Memory B cell (primary cell): ENCODE measurements at places on chromosomes 1 and 21.

DNA sequence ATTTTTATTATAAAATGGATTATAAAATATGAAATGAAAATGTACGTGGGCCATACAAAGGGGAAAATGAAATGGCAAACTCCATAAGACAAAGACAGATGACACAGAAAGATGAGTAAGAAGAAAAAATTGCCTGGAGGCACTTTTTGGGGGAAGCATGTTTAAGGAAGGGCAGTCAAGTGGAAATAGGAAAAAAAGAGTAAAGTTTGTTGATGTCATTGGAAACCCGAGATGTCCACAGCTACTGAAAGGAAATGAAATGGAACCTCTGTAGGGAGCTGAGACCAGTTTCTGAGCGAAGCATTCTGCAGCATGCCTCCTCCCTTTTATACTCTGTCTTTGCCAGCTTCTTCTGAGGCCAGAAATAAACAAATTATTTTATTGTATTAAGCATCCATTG is 203.4 kb upstream of the UBE2U start:
- no peak for DNase-seq
- H3K36me3 ChIP-seq, result no peaks in the 10 kb centered on the region
- peaks cover 1% of the 10 kb centered on the region for H3K27me3 ChIP-seq
- H3K4me1 ChIP-seq, result no peaks in the 10 kb centered on the region

DNA sequence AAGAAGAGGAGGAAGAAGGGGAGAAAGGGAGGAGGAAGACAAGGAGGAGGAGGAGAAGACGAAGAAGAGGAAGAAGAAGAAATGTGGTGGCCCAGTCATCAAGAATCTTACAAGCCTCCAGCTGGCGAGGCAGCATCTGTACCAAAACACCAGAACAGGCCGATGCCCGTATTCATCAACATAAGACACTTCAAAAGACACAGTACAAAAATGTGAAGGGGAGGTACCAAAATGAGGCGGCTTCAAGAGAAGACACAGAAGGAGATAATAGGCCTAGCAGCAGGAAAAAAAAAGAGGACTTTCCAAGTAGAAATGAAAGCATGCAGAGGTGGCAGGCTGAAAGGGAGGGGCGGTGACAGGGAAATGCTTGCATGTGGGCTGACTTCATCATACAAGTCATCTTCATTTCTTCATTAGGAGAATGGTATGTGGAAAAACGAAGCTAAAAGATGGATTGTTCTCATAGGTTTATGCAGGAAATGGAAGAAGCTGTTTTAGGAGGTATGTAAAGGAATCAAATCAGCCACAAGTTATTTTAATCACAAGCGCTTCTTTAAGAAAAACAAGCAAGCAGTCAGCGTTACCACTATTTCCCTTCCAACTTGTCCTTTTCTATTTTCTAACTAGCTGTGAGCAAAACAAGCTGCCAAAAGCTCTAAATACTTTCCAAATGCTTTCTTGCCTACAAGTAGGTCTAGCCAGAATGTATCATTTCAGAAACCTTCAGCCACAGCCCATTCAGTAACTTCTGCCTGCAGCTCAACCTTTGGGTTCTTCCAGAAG is 192.3 kb downstream of the SLC45A1 start:
- no peaks in the 10 kb centered on the region for H3K27me3 ChIP-seq
- peaks cover 20% of the 10 kb centered on the region for H3K36me3 ChIP-seq
- peaks cover 21% of the 10 kb centered on the region for H3K4me1 ChIP-seq
- peak overlapping the region; percentile 91 for H3K27ac ChIP-seq

DNA sequence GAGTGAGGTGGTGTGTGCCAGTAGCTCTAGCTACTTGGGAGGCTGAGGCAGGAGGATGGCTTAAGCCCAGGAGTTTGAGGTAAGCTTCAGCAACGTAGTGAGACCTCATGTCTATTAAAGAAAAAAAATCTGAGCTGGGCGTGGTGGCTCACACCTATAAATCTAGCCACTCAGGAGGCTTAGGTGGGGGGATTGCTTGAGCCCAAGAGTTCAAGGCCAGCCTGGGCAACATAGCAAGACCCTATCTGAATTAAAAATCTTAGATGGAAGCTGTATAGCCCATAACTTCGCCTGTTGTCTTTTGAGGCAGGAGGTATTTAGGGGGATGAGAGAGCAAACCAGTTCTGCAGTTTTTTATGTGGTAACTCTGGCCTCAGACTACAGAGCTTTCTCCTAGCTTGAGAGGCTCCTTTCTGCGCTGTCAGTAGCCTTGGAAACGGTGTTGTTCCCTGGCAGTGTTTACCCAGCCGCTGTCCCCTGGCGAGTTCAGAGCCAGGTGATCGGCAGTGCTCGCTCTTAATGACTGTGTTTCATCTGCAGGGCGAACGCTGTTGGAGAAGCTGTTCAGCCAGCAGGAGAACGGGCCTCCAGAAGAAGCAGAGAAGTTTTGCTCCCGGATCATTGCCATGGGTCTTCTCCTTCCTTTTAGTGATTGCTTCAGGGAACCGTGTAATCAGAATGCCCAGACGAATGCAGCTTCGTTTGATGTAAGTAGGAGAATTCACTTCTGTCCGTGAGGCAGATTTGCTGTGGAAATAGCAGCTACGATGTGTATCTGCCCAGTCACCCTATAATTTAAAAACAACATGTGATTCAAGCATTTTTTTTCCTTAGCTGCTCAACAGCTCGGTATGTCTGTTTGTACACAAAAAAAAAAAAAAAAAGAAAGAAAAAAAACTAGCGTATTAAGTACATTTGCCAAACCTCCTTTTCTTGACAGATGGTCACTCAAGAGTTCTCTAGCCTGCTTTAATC is 31.2 kb downstream of the FMN2 start:
- no peaks in the 10 kb centered on the region for H3K36me3 ChIP-seq
- H3K4me3 ChIP-seq, result no peak overlapping the region
- no peaks in the 10 kb centered on the region for H3K27me3 ChIP-seq
- no peaks in the 10 kb centered on the region for H3K4me1 ChIP-seq

GRCh38 chr1:31376375-31377134 is 3.7 kb upstream of the FABP3 start:
- H3K4me3 ChIP-seq, result no peak overlapping the region
- H3K27ac ChIP-seq, result no peak overlapping the region
- peaks cover 19% of the 10 kb centered on the region for H3K27me3 ChIP-seq
- peaks cover 7% of the 10 kb centered on the region for H3K4me1 ChIP-seq
- no peaks in the 10 kb centered on the region for H3K36me3 ChIP-seq

DNA sequence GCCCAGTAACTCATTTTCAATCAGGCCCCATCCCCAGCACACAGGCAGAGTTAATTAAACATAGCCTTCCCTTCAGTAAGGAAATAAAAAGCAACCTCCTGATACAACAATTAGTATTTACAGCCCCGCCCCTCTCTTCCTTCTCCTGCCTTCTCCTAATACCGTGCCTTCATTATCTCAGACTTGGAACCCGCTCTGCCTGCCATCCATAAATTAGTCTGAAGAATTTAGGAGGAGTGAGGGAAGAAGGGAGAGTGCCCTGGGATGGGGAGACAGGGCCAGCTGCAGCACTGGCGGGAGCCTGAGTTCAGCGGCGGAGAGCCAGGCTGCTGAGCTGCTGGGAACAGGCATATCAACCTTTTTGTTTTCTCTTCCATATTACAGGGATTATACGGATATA is 172.8 kb downstream of the ACTL8 start:
- no peaks in the 10 kb centered on the region for H3K36me3 ChIP-seq
- no peaks in the 10 kb centered on the region for H3K4me1 ChIP-seq
- H3K27me3 ChIP-seq, result peaks cover 13% of the 10 kb centered on the region
- no peak overlapping the region for H3K27ac ChIP-seq

- no peak within 1 kb of the TSS for H3K27ac ChIP-seq
- no peaks in the 10 kb centered on the region for H3K36me3 ChIP-seq
- peaks cover 7% of the 10 kb centered on the region for H3K4me1 ChIP-seq
- peaks cover 23% of the 10 kb centered on the region for H3K27me3 ChIP-seq
These were observed at the start of gene FHAD1 for GRCh38 chr1:15246960-15247614. FHAD1 (plus strand) TSS chr1:15247223; CDS start chr1:15251785, 4,562 bp downstream.

DNA sequence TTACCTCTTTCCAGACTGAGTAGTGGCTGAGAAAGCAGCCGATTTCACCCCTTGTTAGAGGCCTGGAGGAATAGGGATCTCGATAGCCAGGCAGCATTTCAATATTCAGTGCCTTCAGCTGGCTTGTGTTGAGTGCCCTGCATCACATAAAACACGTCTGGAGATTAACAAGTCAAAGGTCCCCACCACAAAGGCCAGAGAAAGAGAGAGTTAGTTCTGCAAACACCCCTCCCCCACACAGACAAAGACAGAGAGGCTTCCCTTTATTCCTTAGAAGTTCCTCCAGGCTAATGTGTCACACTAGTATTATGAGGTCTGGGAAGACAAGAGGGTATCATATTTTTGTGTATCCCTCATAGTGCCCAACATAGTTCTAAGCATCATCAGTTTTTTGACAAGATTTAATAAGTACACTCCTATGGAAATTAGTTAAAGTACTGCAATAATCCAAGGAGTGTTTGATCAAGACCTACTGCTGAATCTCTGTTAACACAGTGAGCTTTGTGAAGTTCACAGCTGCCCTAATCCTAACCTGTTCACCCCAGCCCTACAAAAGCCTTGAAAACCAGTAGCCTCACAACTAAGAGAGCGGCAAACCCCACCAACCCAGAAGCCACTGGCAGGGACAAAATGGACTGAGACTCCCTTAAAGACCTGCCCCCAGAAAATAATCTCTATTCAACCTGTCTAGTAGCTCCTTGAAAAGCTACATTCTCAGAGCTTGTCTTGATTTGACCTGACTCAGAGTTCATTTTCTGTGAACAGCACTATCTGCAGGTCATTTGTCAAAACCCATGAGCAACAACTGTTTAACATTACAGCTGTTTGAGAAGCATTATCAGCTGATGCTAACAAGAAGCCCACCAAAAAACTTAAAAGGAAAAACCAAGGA is 91.9 kb downstream of the COLGALT2 start:
- H3K36me3 ChIP-seq, result no peaks in the 10 kb centered on the region
- H3K4me1 ChIP-seq, result peaks cover 3% of the 10 kb centered on the region
- DNase-seq, result no peak
- H3K27ac ChIP-seq, result no peak overlapping the region

- no peaks in the 10 kb centered on the region for H3K36me3 ChIP-seq
- no peak for DNase-seq
- H3K27me3 ChIP-seq, result no peaks in the 10 kb centered on the region
- peak overlapping the region; percentile 14 for H3K27ac ChIP-seq
These were observed 12.2 kb upstream of the NEK2 start for GRCh38 chr1:211687462-211688215.

GRCh38 chr1:161313554-161314200 is 504 bp upstream of the SDHC start:
- peak overlapping the region; percentile 98 for H3K27ac ChIP-seq
- peaks cover 10% of the 10 kb centered on the region for H3K4me1 ChIP-seq
- no peaks in the 10 kb centered on the region for H3K27me3 ChIP-seq
- no peaks in the 10 kb centered on the region for H3K36me3 ChIP-seq
- peak overlapping the region; percentile 98 for H3K4me3 ChIP-seq
- no peak for DNase-seq

DNA sequence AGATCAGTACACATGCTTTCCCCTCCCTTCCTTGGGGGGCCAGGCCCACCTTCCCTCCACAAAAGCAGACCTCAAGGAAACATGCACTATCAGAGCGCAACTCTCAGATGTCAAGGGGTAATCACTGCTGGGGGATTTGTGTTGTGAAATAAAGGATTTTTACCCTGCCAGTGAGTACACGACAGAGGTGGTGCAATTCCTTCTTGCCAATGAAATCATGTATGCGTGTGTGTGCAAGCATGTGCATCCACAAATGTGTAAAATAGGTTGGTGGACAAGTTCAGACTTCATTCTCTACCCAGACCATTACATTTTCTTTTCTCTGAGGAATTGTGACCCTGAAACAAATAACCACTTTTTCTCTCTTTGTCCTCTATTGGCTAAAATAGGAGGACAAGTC is 9.8 kb upstream of the NOS1AP start:
- no peak overlapping the region for H3K27ac ChIP-seq
- no peaks in the 10 kb centered on the region for H3K36me3 ChIP-seq
- no peak for DNase-seq

DNA sequence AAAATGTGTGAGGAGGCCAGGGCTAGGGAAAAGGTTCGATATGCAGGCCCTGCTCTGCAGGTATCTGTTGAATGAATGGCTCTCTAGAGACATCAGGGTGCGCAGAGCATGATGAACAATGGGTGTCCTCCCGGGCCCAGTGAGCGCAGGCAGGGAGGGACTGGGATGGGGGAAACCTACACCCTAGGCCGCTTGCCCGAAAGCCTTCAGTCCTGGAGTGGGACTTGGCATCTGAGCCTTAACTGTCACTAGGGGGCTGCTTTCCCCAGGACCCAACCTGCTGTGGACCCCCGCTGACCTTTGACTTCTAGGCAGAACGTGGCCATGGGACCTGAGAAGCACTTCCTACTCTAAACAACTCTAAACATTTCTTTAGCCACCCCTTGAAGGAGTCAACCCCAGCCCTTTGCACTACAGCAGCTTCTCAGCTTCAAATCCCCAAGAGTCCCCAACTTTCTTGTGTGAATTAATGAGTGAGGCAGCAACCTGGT is 444 bp upstream of the MAP3K6 start:
- H3K4me1 ChIP-seq, result peaks cover 37% of the 10 kb centered on the region
- peak overlapping the region; percentile 82 for H3K4me3 ChIP-seq
- no peak overlapping the region for H3K27ac ChIP-seq
- no peaks in the 10 kb centered on the region for H3K36me3 ChIP-seq
- H3K27me3 ChIP-seq, result no peaks in the 10 kb centered on the region
- no peak for DNase-seq

DNA sequence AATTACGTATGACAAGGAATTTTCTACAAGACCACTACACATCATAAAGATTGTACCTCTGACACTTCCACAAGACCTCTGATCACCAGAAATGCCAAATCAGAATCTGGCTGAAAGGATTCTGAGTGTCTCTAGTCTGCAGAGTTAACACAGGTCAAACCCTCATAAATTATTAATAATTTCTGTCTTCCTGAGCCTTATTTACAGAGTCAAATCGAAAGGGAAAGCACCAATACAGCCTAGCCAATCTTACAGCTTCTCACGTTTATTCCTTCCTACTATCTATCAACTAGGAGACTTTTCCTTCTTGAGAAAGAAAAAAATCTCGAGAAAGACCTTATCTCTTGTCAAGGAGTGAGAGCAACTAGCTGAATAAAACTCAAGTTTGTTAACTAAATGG is 2151.6 kb downstream of the MRPL39 start:
- no peaks in the 10 kb centered on the region for H3K36me3 ChIP-seq
- no peaks in the 10 kb centered on the region for H3K27me3 ChIP-seq
- H3K27ac ChIP-seq, result no peak overlapping the region
- no peak for DNase-seq
- H3K4me3 ChIP-seq, result no peak overlapping the region

- H3K27me3 ChIP-seq, result peaks cover 4% of the 10 kb centered on the region
- no peak for DNase-seq
- no peaks in the 10 kb centered on the region for H3K4me1 ChIP-seq
- H3K36me3 ChIP-seq, result no peaks in the 10 kb centered on the region
- no peak overlapping the region for H3K4me3 ChIP-seq
These were observed 243.4 kb downstream of the ADGRL2 start for GRCh38 chr1:82044111-82044510.

- peak within 1 kb of the TSS; percentile 91 for H3K4me3 ChIP-seq
- peaks cover 2% of the 10 kb centered on the region for H3K27me3 ChIP-seq
- H3K36me3 ChIP-seq, result peaks cover 4% of the 10 kb centered on the region
These were observed at the start of gene S100A4 for GRCh38 chr1:153545067-153546055. S100A4 (minus strand) TSS chr1:153545806; CDS start chr1:153544794, 1,012 bp downstream.

GRCh38 chr1:30659702-30660101 is 63.7 kb downstream of the MATN1 start:
- no peak overlapping the region for H3K27ac ChIP-seq
- no peaks in the 10 kb centered on the region for H3K36me3 ChIP-seq
- no peaks in the 10 kb centered on the region for H3K4me1 ChIP-seq
- H3K4me3 ChIP-seq, result no peak overlapping the region
- no peak for DNase-seq

GRCh38 chr1:54248966-54249365 is 49.0 kb downstream of the MRPL37 start:
- H3K4me3 ChIP-seq, result no peak overlapping the region
- H3K4me1 ChIP-seq, result no peaks in the 10 kb centered on the region
- no peak for DNase-seq
- no peaks in the 10 kb centered on the region for H3K27me3 ChIP-seq
- no peaks in the 10 kb centered on the region for H3K36me3 ChIP-seq
- no peak overlapping the region for H3K27ac ChIP-seq
